ENCODE measurements at places on chromosomes 13 and 19. TPM values are rescaled to one million over a fixed set of nuclear protein-coding genes. Genes with fewer than 3 reads are reported as not detected.

Gene PROZ
- not detected for total RNA-seq

Gene SHANK1
- 4.2 TPM for total RNA-seq

Gene SLC8A2
- total RNA-seq: not detected

Gene ZNF665
- 2.4 TPM for total RNA-seq

Gene LAIR2
- not detected for total RNA-seq

Gene ZNF274
- total RNA-seq: 14.7 TPM

Gene CCDC169
- total RNA-seq: 4.1 TPM

Gene POLD1
- 8.8 TPM for total RNA-seq
